ENCODE measurements at places on chromosomes 2 and 18.

GRCh38 chr2:208315081-208315788 is 49.2 kb downstream of the PIKFYVE start:
- H3K36me3 ChIP-seq: peaks cover 72% of the 10 kb centered on the region
- DNase-seq: no peak

DNA sequence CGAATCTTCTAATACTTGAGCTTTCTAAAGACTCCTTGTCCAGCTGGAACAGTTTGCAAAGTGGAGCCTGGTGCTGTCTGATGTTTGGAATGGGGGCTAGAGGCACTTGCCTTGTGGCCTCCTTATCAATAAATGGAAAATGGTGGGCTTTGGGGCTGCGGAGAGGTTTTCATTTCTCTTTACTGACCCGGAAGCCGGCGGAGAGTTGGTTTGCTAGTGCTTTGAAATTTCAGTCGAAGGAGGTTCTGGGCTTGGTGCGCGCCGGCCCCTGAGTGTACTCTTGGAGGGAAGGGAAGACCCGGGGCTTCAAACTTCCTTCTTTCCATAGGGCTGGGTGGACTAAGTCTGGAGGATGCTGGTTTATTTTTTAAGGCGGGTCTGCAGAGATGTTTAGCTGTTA is 714 bp downstream of the RPIA start:
- H3K36me3 ChIP-seq: peaks cover 2% of the 10 kb centered on the region
- H3K4me1 ChIP-seq: no peaks in the 10 kb centered on the region
- H3K4me3 ChIP-seq: peak overlapping the region; percentile 96
- no peak overlapping the region for H3K27ac ChIP-seq
- peak; percentile 3 for DNase-seq

GRCh38 chr2:239758279-239758877 is 266.8 kb downstream of the NDUFA10 start:
- H3K4me3 ChIP-seq: no peak overlapping the region
- H3K27ac ChIP-seq: no peak overlapping the region
- no peaks in the 10 kb centered on the region for H3K27me3 ChIP-seq
- no peak for DNase-seq
- H3K36me3 ChIP-seq: no peaks in the 10 kb centered on the region
- H3K4me1 ChIP-seq: no peaks in the 10 kb centered on the region

DNA sequence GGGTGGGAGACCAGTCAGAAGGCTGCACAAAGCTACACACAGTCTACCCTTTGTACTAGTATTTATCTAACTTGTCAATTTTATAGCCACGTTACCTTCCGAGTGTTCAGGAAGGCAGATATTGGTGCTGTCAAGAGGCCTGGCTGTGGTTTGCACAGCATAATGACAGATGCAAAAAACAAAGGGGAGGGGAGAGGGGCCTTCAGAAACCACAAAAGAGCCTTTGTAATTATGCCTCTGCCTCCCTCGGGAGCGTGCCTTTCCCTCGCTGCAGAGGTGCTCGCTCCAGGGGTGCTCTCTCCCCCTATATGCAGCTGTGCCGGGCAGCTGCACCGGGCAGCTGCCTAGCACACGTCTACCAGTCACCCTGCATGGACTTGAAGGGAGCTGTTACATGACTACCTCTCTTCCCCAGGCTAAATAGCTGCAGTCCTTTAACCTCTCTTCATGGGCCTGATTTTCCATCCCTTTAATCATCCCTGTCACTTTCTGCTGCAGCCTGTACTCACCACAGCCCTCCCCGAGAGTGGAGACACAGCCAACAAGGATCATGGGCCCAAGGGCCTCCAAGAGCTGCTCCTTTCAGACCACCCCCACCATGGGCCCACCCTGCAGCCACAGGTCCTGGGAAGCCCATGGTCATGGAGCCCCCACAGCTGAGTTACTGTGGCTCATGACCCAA is 168.4 kb upstream of the PKDCC start:
- no peaks in the 10 kb centered on the region for H3K27me3 ChIP-seq
- no peak for DNase-seq
- no peak overlapping the region for H3K4me3 ChIP-seq
- H3K36me3 ChIP-seq: no peaks in the 10 kb centered on the region
- H3K27ac ChIP-seq: no peak overlapping the region

GRCh38 chr2:149872041-149872440 is 284.5 kb upstream of the MMADHC start:
- H3K4me3 ChIP-seq: no peak overlapping the region
- DNase-seq: no peak
- no peaks in the 10 kb centered on the region for H3K27me3 ChIP-seq
- no peak overlapping the region for H3K27ac ChIP-seq

GRCh38 chr2:138276339-138276738 is 225.2 kb upstream of the SPOPL start:
- no peak overlapping the region for H3K27ac ChIP-seq
- DNase-seq: no peak
- peaks cover 5% of the 10 kb centered on the region for H3K4me1 ChIP-seq
- no peaks in the 10 kb centered on the region for H3K36me3 ChIP-seq

GRCh38 chr18:57644540-57644939 is 22.9 kb upstream of the NARS1 start:
- no peaks in the 10 kb centered on the region for H3K36me3 ChIP-seq
- no peak overlapping the region for H3K4me3 ChIP-seq
- no peak overlapping the region for H3K27ac ChIP-seq
- H3K27me3 ChIP-seq: no peaks in the 10 kb centered on the region
- no peak for DNase-seq

DNA sequence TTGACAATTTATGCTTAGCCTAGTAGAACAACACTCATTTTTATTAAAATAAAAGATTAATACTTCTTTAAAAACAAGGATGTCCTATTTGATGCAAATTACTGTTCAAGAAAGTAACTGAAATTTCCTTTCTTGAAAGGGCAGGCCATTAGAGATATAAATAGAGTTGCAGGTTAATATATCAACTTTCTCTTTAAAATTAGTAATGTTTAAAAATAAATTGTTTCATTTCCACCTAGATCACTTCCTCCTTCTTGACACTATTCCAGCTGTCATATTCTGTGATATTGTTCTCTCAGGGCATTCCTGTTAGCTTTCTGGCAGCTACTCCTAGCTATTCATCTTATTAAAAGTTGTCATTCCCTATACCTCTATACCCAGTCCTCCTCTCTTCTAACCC is 357.9 kb upstream of the NRP2 start:
- no peaks in the 10 kb centered on the region for H3K27me3 ChIP-seq
- H3K36me3 ChIP-seq: no peaks in the 10 kb centered on the region
- DNase-seq: no peak
- no peaks in the 10 kb centered on the region for H3K4me1 ChIP-seq

GRCh38 chr2:120262150-120262549 is 9.5 kb downstream of the RALB start:
- H3K4me1 ChIP-seq: no peaks in the 10 kb centered on the region
- no peak overlapping the region for H3K27ac ChIP-seq
- H3K36me3 ChIP-seq: peaks cover 1% of the 10 kb centered on the region

DNA sequence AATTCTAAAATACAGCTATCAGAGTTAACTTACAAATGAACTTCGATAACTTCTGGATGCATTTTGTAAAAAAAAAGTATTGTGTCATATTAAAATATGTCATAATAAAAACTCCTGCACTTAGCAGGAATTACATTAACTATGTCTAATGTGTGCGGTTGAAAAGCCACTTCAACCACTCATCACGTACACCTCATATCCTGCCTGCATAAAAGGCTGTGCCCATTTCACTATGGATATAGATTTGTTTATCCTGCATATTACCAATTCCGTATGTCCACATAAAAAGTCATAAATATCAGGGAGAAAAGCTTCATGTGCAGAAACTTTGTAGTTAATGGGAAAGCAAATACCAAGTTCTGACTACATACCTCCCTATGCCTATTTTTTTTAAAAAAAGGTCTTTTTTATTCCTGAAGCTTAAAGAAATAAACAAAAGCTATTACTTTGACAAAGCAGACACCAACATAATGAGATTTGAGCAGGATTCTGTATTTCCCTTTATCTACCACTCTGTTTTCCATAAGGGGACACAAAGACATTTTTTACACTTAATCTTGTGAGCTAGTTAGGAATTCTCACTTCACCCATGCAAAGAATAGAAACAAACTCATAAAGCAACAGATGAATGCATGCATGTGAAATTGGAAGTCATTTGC is 96.1 kb downstream of the PPP1R1C start:
- no peak for DNase-seq
- H3K27me3 ChIP-seq: no peaks in the 10 kb centered on the region
- no peak overlapping the region for H3K4me3 ChIP-seq

DNA sequence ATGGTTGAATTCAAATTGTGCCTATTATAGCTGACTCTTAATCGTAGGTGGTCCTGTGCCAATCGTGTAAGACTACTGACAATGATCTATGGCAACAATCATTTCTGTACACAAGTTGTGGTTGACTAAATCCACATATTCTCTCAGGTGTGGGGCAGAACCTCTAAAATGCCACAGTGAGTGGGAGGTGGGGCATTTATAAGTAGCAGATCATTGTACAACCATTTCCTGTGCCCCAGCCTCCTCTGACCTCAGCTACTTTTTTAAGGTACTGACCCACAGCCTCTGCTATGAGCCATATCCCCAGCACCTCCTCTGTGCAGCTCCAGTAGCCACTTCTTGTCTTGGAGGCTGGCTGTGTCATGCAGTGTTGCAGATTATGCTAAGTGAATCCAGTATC is 48.6 kb upstream of the RAPH1 start:
- H3K27ac ChIP-seq: no peak overlapping the region
- no peaks in the 10 kb centered on the region for H3K4me1 ChIP-seq
- DNase-seq: no peak

- H3K27ac ChIP-seq: no peak within 1 kb of the TSS
- peaks cover 4% of the 10 kb centered on the region for H3K4me1 ChIP-seq
- H3K4me3 ChIP-seq: peak within 1 kb of the TSS; percentile 41
- peak; percentile 63 for DNase-seq
- peaks cover 52% of the 10 kb centered on the region for H3K27me3 ChIP-seq
Measured at GRCh38 chr2:178072383-178073301, at the start of gene PDE11A. Gene PDE11A, minus strand, starts transcription at chr2:178072777. Its CDS starts 340 bp downstream, at chr2:178072437.

All from neuronal stem cell (in vitro differentiated cells).